ENCODE measurements at places on chromosomes 6 and 20. TPM values are rescaled to one million over a fixed set of nuclear protein-coding genes. Genes with fewer than 3 reads are reported as not detected.

GRCh38 chr20:41057999-41058673 is 29.5 kb downstream of the TOP1 start:
- no peak for DNase-seq

WFDC5 gene
- total RNA-seq = not detected

DNA sequence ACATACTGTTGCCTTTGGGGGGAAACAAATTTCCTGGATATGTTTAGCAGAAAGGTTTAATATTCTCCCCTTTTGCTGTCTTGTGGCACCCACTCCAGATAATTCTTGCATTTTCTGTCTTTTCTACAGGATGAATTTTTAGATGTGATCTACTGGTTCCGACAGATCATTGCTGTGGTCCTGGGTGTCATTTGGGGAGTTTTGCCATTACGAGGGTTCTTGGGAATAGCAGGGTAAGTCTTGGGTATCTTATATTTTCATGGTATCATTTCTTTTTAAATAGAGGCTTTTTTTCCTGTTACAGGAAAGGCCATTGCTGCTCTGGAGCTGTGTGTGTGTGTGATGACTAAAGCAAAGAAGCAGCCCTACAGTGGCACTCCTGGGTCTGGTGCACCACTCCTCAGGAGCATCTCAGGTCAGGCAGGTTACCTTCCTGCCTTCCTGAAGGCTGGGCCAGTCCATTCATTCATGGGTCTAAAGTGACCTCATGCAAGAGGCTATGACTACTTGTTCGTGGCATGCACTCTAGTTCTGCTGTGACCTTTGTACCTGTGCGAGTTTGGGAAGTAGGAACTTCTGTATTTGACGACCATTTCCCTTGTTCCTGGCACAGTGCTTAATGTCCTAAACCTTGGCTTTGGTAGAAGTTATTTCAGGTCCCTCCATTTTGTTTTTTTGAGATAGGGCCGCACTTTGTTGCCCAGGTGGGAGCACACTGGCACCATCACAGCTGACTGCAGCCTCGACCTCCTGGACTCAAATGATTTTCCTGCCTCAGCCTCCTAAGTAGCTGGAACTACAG is 2.2 kb downstream of the RAB5IF start:
- no peak for DNase-seq

GRCh38 chr20:1870323-1870722 is 24.9 kb upstream of the SIRPA start:
- DNase-seq = no peak

DNA sequence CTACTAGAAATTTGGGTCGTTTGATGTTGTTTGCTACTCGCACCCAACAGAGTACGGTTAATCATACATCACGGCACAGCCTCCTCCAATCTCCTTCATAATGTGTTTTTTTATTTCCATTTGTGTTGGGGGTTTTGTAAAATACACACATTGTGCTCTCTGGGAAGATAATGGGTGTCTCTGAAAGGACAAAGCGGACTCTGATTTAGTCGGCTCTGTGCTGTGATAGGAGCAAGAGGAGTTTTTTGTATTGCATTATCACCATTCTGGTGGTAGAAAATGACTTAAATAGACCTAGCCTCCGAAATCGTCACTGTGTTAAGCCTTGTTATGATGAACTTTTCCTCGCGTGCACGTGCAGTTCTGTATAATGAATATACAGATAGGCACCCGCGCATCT is 196.3 kb downstream of the CDH4 start:
- no peak for DNase-seq

- no peak for DNase-seq
Measured at GRCh38 chr20:58025233-58025632, 203.2 kb downstream of the ANKRD60 start.

DNA sequence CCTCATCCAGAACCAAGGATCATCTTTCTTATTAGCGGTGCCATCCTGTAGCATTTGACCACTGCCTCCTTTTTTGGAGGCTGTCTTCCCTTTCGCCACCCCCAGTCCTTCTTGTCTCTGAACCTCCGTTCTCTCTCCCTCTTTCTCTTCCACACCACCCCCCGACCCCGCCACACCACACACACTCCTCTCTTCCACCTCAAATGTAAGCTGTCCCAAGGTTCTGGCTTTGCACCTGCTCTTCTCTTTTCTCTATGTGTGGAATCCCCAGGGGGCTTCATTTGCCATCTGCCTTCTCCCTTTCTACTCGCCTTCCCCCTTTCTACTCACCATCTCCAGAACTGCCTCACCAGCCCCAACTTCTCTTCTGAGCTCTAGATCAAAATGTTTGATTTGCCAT is 111.3 kb upstream of the CDYL start:
- DNase-seq = no peak

- DNase-seq = peak; percentile 44
Measured at GRCh38 chr6:138517635-138518034, 18.3 kb upstream of the NHSL1 start.

CASS4 gene
- 5.1 TPM for total RNA-seq

DNA sequence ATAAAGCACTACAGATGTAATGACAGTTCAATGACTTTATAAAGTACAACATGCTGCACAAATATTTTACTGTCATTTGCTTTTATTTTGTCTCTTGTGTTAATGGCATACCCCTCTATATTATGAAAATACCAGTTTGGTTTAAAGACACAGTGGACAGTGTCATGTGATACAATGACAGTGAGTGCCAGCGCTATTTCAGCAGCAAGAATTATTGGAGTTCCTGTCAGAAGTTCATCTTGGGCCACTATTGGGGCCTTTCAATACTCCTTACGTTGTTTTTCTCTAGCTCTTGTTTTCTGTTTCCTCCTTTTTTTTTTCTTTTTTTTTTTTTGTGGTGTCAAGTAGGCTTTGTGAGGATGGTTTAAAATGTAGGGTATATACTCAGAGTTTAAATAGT is 232.5 kb downstream of the FARS2 start:
- DNase-seq = no peak

DNA sequence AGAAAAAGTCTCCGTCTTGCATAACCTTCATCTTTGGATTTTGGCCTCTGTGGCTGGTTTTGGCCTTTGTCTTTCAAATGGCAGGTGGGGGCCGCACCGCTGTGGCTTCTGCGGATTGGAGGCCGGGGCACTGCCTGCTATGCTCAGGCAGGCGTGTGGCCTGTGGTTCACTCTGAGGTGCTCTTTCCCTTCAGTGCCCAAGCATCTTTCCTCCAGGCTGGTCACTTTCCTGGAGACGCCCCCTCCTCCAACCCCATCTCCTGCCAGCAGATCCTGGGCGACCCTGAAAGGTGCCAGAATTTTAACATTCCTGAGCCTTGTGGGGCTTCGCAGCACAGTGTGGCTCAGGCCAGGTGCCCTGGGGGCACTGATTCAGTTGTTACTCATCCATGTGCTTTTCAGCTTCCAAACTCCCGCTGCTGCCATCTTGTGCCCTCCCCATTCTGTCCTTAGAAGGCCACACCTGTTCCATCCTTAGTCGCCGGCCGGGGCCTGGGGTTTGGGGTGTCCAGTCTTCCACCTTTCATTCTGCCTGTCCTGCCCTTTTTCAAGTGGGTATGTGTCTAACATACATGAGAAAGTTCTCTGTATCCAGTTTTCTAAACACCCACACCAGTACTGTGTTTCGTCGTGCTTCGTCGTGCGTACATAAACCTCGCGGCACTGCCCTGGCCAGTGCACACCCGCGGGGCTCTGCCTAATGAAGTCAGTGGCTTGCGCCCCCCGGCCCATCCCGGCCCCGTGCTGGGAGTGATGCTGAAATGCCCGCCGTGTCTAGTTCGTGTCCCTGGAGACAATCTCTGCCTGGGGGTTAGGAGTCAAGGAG is 12.1 kb downstream of the SS18L1 start:
- DNase-seq = no peak

- DNase-seq = no peak
Measured at GRCh38 chr20:8060977-8061376, 41.4 kb upstream of the TMX4 start.

Data from activated naive CD4-positive, alpha-beta T cell treated with anti-CD3 and anti-CD28 coated beads, Interleukin-2, amount 50 U/mL, for 72 hours (primary cell).